ENCODE measurements at places on chromosomes 2 and 18. TPM values are rescaled to one million over a fixed set of nuclear protein-coding genes. Genes with fewer than 3 reads are reported as not detected.

Gene HOXD9
- total RNA-seq = not detected

DNA sequence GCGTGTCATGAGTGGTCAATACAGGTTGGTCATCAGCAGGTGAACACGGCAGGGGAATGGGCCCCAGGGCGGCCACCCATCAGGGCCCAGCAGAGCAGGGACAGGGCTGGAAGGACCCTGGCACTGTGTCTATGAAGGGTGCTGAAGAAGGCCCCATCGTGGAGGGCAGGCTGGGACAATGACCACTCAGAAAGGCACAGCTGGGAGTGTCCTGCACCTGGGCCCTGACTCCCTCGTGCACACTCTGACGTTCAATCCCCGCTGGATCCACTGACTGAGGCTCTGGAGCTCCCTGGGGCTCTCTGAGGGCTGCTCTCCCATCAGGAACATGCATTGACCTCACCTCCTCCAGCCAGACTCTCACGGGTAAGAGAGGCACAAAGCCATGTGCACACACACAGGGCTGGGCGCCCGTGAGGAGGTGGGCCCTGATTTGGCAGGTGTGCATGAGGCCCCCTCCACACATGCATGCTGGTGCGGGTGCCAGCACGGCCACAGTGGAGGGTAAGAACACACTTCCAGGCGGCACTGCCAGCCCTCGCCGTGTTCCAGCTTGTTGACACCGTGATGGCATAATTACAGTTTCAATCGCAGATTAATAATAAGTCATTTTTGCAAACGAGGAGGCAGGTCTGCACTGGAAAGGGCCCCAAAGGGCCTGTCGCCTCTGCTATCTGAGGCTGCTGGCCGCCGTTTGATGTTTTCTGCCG, 58.5 kb downstream of the SMAD7 start:
- no peak overlapping the region for H3K27ac ChIP-seq
- no peaks in the 10 kb centered on the region for H3K4me1 ChIP-seq
- no peak for DNase-seq
- H3K4me3 ChIP-seq = no peak overlapping the region
- no peaks in the 10 kb centered on the region for H3K36me3 ChIP-seq

Gene PLB1
- 1.3 TPM for total RNA-seq

Gene FRZB
- 0.11 TPM for total RNA-seq

Gene NIFK
- total RNA-seq = 64.1 TPM

GRCh38 chr2:29039718-29040480, 34.4 kb downstream of the PCARE start:
- H3K4me1 ChIP-seq = no peaks in the 10 kb centered on the region
- DNase-seq = no peak
- H3K27me3 ChIP-seq = no peaks in the 10 kb centered on the region
- H3K27ac ChIP-seq = no peak overlapping the region
- H3K4me3 ChIP-seq = no peak overlapping the region

- no peaks in the 10 kb centered on the region for H3K4me1 ChIP-seq
- no peak overlapping the region for H3K4me3 ChIP-seq
- DNase-seq = no peak
- no peaks in the 10 kb centered on the region for H3K27me3 ChIP-seq
Observed at GRCh38 chr2:232309592-232309991, 69.0 kb upstream of the ALPP start.

DNA sequence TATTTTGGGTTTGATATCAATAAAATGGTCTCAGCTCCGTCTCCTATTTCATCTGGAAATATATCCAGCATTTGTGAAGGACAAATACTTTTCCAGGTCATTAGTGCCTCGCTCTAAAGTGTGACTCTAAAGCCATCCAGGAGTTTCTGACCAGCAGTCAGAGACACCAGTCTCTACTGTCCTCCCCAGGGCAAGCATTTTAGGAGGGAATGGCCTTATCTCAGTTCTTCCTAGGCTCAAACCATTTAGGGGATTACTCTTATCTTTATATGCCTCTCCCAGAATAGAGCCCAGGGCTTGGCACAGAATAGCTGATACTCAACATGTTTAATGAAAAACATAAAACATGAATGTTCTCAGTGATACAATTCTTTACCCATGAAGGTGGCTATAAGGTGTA, 187.6 kb downstream of the NAPG start:
- peaks cover 84% of the 10 kb centered on the region for H3K27me3 ChIP-seq
- H3K4me3 ChIP-seq = no peak overlapping the region
- DNase-seq = no peak
- H3K4me1 ChIP-seq = no peaks in the 10 kb centered on the region

GRCh38 chr2:147311058-147311430, 533.8 kb upstream of the ACVR2A start:
- no peak for DNase-seq
- no peak overlapping the region for H3K27ac ChIP-seq
- no peaks in the 10 kb centered on the region for H3K36me3 ChIP-seq
- H3K4me3 ChIP-seq = no peak overlapping the region
- H3K27me3 ChIP-seq = no peaks in the 10 kb centered on the region

GRCh38 chr2:178895872-178896271, 88.6 kb upstream of the TTN start:
- no peaks in the 10 kb centered on the region for H3K36me3 ChIP-seq
- DNase-seq = no peak
- H3K4me3 ChIP-seq = no peak overlapping the region
- H3K4me1 ChIP-seq = peaks cover 8% of the 10 kb centered on the region

Gene ACMSD
- not detected for total RNA-seq

DNA sequence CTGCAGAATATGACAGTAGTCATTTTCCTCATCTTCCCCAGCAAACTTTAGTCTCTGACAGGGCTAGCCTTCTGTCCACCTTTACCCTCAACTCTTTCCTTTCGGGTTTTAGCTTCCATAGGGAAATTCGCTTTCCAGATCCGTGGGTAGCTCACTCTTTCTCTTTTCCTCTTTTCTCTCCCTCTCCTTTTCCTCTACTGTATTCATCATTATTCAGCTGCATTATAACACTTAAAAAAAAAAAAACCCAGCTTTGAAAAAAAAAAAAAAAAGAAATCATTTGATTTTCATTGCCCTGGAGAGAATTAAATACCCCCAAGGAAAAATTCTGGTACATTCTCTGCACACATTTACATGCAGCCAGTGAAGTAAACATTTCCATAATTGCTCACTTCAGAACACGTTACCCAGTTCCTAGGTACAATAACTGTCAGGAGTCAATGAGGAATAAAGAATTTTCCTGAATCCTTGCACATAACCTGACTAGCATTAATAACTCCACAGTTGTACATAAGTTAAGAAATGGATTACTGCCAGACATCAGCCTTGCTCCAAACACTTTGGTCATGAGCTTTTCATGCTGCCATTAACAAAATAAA, 63.5 kb downstream of the ZNF521 start:
- H3K27me3 ChIP-seq = no peaks in the 10 kb centered on the region
- no peaks in the 10 kb centered on the region for H3K36me3 ChIP-seq
- peaks cover 18% of the 10 kb centered on the region for H3K4me1 ChIP-seq
- H3K4me3 ChIP-seq = peak overlapping the region; percentile 49
- DNase-seq = no peak

- H3K4me3 ChIP-seq = peak overlapping the region; percentile 86
- peaks cover 5% of the 10 kb centered on the region for H3K36me3 ChIP-seq
- no peak for DNase-seq
- H3K4me1 ChIP-seq = peaks cover 9% of the 10 kb centered on the region
- H3K27ac ChIP-seq = peak overlapping the region; percentile 48
- no peaks in the 10 kb centered on the region for H3K27me3 ChIP-seq
Observed at GRCh38 chr2:85611217-85611704, 605 bp downstream of the C2orf68 start.

Gene ALS2
- 23.8 TPM for total RNA-seq

DNA sequence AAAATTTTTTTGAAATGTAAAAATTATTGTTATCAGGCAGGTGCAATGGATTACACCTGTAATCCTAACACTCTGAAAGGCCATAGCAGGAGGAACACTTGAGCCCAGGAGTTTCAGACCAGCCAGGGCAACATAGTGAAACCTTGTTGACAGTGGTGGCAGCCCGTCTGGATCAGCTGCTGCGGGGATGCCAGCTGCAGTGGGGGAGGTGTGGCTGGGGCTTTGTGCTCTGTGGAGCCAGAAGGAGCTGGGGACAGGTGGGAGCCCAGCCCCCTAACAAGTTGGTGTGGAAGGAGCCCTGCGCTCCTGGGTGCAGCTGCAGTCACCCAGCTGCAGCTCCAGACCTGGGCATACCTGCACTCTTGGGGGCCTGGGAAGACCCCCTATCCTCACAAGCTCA, 182.4 kb upstream of the MC4R start:
- no peak overlapping the region for H3K4me3 ChIP-seq
- H3K27ac ChIP-seq = no peak overlapping the region
- no peaks in the 10 kb centered on the region for H3K27me3 ChIP-seq
- DNase-seq = no peak

Gene BCL2L11
- total RNA-seq = 24.6 TPM

Gene LINC00305
- not detected for total RNA-seq

Gene RND3
- total RNA-seq = 145 TPM

GRCh38 chr2:213288913-213289700, 4.8 kb downstream of the SPAG16 start:
- no peak overlapping the region for H3K4me3 ChIP-seq
- no peaks in the 10 kb centered on the region for H3K27me3 ChIP-seq
- no peaks in the 10 kb centered on the region for H3K36me3 ChIP-seq
- H3K27ac ChIP-seq = peak overlapping the region; percentile 17

DNA sequence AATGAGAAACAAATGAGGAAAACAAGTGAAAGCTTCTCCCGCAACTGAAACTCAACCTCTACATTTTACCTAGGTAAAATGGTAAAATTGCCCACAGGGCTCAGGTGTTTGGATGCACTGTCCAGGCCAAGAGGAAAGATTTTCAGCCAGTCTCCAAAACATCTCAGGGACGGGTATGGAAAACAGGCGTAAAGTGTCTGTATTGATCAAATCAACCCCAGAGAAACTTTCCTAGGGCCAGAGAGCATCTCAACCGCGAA, 361 bp upstream of the HAT1 start:
- no peak for DNase-seq
- no peak overlapping the region for H3K27ac ChIP-seq
- peak overlapping the region; percentile 86 for H3K4me3 ChIP-seq
- H3K4me1 ChIP-seq = peaks cover 19% of the 10 kb centered on the region
- H3K36me3 ChIP-seq = peaks cover 5% of the 10 kb centered on the region

DNA sequence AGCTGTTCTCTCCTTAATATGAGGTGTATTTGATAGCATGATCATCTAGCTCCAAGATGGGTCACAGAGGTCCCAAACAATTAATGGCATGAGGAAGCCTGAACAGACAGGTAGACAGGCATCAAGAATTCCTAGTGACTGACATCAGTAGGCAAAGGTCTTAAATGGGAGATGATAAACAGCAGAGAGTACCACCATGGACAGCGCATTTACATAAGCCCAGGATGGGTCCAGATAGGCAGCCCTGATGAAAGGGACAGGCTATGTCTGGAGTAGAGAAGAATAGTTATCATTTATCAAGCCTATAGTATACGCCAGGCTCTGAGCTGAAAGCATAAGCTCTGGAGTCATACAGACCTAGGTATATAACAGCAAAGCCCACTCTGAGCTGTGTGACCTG, 434.7 kb upstream of the SETBP1 start:
- no peaks in the 10 kb centered on the region for H3K27me3 ChIP-seq
- no peaks in the 10 kb centered on the region for H3K36me3 ChIP-seq
- H3K27ac ChIP-seq = no peak overlapping the region
- no peak for DNase-seq

DNA sequence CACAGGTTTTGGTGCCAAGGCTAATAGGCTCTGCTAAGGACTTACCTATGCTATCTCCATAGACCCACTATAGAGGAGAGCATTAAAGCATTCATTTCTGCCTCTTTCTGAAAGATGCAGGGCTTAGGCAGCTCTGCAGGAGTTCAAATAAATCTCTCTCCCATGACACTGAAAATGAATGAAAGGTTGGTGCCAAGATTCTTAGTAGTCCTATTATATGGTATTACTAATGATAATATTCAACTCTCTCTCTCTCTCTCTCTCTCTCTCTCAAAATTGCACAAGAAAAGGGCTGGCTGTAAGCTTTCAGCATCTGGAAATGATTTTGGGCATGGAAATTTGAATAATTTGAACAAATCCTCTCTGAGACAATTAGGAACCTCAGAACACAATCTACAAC, 433.7 kb downstream of the MBD2 start:
- no peaks in the 10 kb centered on the region for H3K27me3 ChIP-seq
- peaks cover 6% of the 10 kb centered on the region for H3K4me1 ChIP-seq
- no peaks in the 10 kb centered on the region for H3K36me3 ChIP-seq

- H3K4me1 ChIP-seq = peaks cover 9% of the 10 kb centered on the region
- H3K27me3 ChIP-seq = no peaks in the 10 kb centered on the region
- no peak overlapping the region for H3K4me3 ChIP-seq
Observed at GRCh38 chr2:39860538-39860937, 81.5 kb upstream of the THUMPD2 start.

- no peak for DNase-seq
- peaks cover 6% of the 10 kb centered on the region for H3K27me3 ChIP-seq
- no peaks in the 10 kb centered on the region for H3K36me3 ChIP-seq
- H3K4me1 ChIP-seq = no peaks in the 10 kb centered on the region
- H3K27ac ChIP-seq = no peak overlapping the region
Observed at GRCh38 chr18:52435301-52435700, 95.3 kb downstream of the DCC start.

DNA sequence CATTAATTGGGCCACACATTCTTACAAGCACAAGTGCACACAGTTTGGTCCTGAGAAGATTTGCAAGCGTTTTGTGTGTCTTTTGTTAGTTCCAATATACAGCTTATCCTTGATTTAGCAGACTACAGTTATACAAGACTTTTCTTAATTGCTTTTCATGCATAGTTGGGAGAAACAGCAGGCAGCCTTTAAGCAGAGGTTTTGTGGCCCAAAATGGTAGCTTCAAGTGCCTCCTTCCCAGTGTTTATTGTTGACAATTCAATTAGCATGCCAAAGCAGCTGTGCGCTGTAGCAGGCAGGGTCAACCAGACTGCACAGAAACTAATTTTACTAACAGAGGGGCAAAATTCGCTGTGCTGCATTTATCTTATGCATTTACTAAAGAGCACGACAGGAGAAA, 47.5 kb downstream of the FRZB start:
- H3K4me1 ChIP-seq = no peaks in the 10 kb centered on the region
- DNase-seq = no peak
- H3K36me3 ChIP-seq = no peaks in the 10 kb centered on the region
- H3K27me3 ChIP-seq = peaks cover 14% of the 10 kb centered on the region

DNA sequence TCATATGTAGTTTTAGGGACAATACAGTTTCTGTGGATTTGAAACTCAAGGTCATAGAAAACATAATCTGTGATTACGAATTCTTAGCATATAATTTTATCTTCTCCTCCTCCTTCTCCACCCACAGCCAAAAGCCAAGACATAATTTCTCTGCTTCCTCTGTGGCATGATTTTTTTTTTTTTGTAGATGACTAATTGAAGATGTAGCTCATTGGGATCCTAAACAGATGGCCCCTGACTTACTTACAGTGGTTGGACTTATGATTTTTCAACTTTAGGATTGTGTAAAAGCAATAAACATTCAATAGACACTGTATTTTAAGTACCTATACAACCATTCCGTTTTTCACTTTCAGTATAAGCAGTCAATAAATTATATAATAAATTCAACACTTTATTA, 42.3 kb downstream of the FSIP2 start:
- H3K4me3 ChIP-seq = no peak overlapping the region
- H3K4me1 ChIP-seq = peaks cover 4% of the 10 kb centered on the region
- DNase-seq = no peak
- H3K27me3 ChIP-seq = no peaks in the 10 kb centered on the region
- no peaks in the 10 kb centered on the region for H3K36me3 ChIP-seq

Gene TACR1
- total RNA-seq = not detected

- no peak overlapping the region for H3K4me3 ChIP-seq
- no peaks in the 10 kb centered on the region for H3K27me3 ChIP-seq
- no peak overlapping the region for H3K27ac ChIP-seq
- H3K36me3 ChIP-seq = no peaks in the 10 kb centered on the region
Observed at GRCh38 chr2:234412726-234413125, 84.2 kb downstream of the ARL4C start.
